ENCODE measurements at places on chromosomes 1 and 21.
A peak's percentile ranks its signal among the peaks of the same experiment; 100 is the strongest.

DNA sequence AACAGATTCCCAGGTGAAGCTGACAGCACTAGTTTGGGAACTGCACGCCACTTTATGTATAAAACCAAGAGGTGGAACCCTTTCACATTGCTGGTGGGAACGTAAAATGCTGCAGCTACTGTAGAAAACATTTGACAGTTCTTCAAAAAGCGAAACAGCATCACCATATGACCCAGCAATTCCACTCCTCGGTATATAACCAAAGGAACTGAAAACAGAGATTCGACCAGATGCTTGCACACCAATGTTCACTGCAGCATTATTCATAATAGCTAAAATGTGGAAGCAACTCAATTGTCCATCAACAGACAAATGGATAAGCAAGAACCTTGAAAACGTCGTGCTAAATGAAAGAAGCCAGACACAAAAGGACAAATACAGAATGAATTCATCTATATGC is 17.5 kb downstream of the RSPH1 start:
- DNase-seq = no peak

DNA sequence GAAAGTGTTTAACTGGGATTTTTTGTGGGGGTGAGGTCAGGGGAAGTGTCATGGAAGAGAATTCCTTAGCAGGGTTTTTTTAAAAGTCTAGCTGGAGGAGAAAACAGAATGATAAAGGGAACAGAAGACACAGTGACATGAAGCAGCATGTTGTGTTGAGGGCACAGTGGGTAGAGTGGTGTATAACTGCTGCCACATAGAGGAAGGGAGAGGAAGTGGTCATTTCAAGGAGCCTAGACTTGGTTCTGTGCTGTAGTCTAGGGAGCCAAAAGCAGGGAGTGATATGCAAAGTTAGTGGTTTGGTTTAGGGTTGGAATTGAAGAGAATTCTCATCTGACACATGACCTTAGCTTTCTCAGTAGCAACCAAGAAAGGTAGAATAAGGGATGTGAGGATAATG is 10.2 kb downstream of the EEIG2 start:
- DNase-seq = peak; percentile 23

DNA sequence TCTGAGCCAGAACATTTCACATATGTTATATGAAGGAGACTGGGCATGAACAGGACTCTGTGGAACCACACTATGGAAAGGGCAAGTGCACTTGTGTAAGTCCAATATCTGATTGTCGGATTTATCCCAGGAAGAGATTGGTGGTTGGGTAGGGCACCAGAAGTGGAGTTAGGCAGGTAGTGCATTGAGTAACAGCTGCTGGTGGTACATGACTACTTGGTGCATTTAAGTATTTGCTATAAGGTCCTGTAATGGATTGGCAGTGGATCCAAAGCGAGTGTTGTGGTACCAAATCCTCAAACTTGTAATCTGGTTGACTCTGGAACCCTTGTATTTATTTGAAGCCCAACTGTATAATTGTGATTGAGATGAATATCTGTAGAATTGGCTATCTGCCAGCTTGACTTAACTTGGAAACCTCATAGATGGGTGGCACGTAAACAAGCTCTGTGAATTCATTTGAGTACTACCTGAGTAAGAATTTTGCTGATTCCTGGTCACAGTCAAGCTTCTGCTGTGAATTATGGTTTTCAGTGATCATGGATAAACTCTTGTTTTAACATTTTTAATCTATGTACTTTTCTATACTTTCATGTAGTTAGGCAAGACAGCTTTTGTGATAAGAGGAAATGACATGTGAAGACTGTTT is 21.1 kb downstream of the UBAP2L start:
- no peak for DNase-seq

DNA sequence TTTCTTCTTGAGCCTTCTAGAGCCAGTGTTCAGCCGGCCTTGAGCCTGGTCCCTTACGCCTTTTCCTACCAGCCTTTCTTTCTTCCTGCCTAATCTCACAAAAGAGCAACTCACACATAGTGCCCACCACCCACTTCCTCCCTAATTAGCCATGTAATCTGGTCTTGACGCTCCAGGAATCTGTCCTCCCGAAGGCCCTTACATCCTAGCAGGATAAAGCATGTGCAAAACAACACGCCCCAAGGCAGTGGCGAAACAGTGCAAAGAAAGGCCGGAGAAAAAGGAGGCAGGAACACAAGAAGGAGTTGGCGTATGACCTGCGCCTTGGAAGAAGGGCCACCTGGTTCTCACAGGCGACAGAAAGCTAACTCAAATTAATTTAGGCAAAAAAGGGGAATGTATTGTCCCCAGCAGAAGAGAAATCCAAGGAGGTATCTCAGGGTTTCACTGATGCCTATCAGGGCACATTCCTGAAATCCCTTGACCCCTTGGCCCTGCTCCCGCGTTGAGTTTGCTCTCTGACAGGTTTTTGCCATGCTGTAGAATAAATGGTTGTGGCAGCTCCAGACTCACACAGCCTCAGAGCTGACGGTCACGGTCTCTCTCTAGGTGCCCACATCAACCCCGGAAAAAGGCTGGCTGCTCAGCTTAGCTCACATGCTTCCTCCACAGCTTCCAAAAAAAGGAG is 79.0 kb downstream of the ZNF281 start:
- peak; percentile 66 for DNase-seq

DNA sequence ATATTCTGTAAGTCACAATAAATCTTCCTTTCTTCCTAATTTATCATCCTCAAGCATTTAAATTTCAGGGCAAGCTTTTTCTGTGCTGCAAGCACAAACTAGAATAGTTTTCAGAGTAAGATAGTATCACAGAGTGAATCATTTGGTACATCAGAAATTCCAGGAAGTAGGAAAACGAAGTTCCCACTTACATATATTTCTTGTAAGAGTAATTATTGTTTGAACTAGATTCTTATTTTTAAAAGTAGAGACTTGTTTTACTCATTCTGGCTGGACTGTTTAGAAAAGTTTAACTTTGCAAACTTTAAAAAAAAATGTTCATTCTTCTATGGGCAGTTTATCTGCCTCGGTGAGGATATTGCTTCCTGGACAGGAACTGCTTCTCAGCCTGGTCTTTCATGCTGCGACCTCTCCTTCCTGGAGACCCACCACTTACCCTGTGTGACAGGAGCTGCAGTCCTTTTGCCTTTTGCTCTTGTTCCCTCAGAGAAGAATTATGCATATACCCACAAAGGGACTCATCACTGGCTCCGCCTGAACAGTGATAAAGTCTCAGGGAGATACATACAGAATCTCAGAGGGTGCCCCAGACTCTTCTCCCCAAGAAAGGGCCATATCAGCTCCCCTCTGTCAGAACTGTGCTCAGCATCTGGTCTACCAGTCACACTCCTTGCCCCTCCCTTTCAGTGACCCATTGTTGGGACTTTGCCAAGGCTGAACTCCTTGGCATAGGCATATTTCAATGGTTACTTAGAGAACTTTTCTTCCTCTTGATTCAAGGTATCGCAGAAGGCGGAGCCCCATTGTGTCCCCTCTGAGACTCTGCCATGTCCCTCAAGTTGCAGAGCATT is 102.7 kb upstream of the CD55 start:
- DNase-seq = no peak

DNA sequence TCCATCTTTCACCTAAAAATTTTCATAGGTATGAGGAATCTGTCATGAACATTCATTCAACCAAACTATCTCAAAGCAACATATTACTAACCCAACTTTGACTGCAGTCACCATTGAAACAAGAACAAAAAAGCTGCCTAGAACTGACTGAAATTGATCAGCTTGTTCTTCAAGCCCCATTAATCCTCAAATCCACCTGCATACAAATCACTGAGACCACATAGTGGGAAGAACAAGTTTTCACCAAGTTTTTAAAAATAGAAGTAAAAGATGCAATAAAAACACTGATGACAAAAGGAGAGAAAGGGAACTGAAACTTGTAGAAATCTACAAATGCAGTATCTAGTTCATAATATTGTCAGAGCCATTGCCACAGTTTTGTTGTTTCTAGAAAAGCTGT is 6.1 kb downstream of the SORT1 start:
- no peak for DNase-seq

GRCh38 chr1:45455162-45455561 is 35.8 kb downstream of the TESK2 start:
- peak; percentile 25 for DNase-seq

DNA sequence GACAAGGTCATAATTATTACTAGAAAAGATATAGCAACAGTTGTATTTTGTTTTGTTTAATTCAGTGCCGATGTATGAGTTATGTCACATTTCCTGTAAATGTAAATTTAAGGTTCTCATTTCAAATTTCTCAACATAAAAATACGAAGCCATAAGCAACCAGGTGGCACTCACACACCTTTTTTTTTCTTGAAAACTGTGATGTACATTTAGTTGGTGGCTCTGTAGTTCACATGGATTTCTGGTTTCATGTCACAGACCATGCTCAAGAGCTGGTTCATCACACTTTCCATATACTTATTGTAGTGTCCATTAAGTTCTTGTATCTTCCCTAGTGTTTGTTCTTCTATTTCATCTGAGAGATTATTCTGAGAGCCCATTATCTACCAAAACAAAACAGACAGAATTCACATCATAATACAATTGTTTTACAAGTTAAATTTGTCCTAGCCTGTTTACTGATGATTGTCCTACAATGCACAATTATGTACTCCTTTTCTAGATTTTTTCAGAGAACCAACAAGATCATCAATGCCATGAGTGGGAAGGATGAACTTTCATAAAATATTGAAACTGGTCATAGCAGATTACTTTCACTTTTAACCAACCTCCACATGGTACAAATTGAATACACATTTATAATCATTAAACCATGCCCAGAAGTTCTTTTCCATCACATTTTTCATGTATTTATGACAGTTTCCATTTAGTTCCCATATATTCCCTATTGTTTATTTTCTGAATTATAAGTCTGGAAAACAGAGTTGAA is 17.1 kb downstream of the ATP6V1G3 start:
- DNase-seq = no peak

Measured in NT2/D1 (cell line).